ENCODE measurements at places on chromosomes 12 and 14. TPM values are rescaled to one million over a fixed set of nuclear protein-coding genes. Genes with fewer than 3 reads are reported as not detected.

B4GALNT3 gene
- 6.8 TPM for total RNA-seq

P2RX7 gene
- 4.0 TPM for total RNA-seq

KLRC3 gene
- total RNA-seq = not detected

RND1 gene
- total RNA-seq = 2.3 TPM

DAO gene
- total RNA-seq = not detected

GLT8D2 gene
- total RNA-seq = 57.2 TPM

LYZ gene
- total RNA-seq = 104 TPM

TRIM9 gene
- 64.8 TPM for total RNA-seq

TGFB3 gene
- total RNA-seq = 51.6 TPM

MUCL1 gene
- not detected for total RNA-seq

SSPN gene
- total RNA-seq = 41.0 TPM

MYO1H gene
- 0.82 TPM for total RNA-seq

SLC4A8 gene
- total RNA-seq = 27.6 TPM

SERPINA1 gene
- 6.8 TPM for total RNA-seq

OASL gene
- 0.33 TPM for total RNA-seq

GNPTAB gene
- 40.1 TPM for total RNA-seq

RD3L gene
- 12.0 TPM for total RNA-seq

STYK1 gene
- 1.2 TPM for total RNA-seq

RPL10L gene
- not detected for total RNA-seq

SPRYD4 gene
- 2.8 TPM for total RNA-seq

HCAR1 gene
- 0.99 TPM for total RNA-seq

PTPRQ gene
- 21.9 TPM for total RNA-seq

GNG2 gene
- total RNA-seq = 86.6 TPM

FAR2 gene
- 14.7 TPM for total RNA-seq

C12orf42 gene
- 1.2 TPM for total RNA-seq

SLCO1B1 gene
- not detected for total RNA-seq

ACRBP gene
- 0.49 TPM for total RNA-seq

PIANP gene
- 2.2 TPM for total RNA-seq

PIWIL1 gene
- total RNA-seq = 1.5 TPM

GPR137C gene
- total RNA-seq = 42.0 TPM
